Effector memory CD8-positive, alpha-beta T cell (primary cell): ENCODE measurements at places on chromosomes 1 and 21.

- DNase-seq: no peak
Observed at GRCh38 chr1:215631040-215631439, 63.9 kb downstream of the KCTD3 start.

GRCh38 chr1:112849425-112850033 is 106.5 kb downstream of the SLC16A1 start:
- DNase-seq: no peak

- no peak for DNase-seq
Observed at GRCh38 chr1:192506741-192507155, 68.8 kb upstream of the RGS1 start.

GRCh38 chr1:229023651-229024300 is 247.1 kb upstream of the RAB4A start:
- DNase-seq: no peak

GRCh38 chr1:233586301-233586700 is 27.6 kb upstream of the KCNK1 start:
- DNase-seq: no peak

GRCh38 chr1:115454837-115455511 is 116.9 kb upstream of the NGF start:
- DNase-seq: no peak

DNA sequence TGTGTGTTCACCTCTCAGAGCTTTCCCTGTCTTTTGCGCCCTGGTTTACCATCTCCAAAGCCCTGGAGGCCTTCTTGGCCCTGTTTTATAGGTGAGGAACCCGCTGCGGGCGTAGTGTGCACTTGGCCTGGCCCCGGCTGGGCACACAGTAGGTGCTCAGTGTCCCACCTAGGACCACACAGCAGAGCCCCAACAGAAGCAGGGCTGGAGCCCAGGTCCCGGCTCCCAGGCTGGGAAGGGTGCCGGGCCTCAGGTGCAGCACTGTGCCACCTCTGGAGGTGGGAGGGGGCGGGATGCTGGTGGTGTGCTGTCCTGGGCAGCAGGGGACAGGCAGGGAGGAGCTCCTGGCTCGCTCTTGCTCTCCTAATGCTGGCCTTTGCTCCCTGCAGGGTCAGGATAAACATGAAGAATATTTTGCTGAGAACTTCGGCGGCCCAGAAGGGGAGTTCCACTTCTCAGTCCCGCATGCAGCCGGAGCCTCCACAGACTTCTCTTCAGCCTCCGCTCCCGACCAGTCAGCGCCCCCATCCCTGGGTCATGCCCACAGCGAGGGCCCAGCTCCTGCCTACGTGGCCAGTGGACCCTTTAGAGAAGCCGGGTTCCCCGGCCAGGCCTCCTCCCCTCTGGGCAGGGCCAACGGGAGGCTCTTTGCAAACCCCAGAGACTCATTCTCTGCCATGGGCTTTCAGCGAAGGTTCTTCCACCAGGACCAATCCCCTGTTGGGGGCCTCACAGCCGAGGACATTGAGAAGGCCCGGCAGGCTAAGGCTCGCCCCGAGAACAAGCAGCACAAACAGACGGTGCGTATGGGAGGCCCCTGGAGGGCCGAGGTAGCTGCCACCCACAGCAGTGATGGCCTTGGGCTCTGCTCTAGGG is 24.8 kb downstream of the COQ8A start:
- no peak for DNase-seq

GRCh38 chr1:147080006-147080661 is 92.1 kb downstream of the PRKAB2 start:
- no peak for DNase-seq

GRCh38 chr1:219837274-219837993 is 90.9 kb downstream of the SLC30A10 start:
- DNase-seq: no peak

DNA sequence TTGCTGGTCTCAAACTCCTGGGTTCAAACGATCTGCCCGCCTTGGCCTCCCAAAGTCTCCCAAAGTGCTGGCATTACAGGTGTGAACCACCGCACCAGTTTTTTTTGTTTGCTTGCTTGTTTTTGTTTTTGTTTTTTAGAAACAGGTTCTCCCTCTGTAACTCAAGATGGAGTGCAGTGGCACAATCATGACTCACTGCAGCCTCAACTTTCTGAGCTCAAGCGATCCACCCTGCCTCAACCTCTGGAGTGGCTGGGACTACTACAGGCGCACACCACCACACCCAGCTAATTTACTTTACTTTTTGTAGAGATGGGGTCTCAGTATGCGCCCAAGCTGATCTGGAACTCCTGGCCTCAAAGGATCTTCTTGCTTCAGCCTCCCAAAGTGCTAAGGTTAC is 47.3 kb upstream of the USP1 start:
- DNase-seq: no peak

DNA sequence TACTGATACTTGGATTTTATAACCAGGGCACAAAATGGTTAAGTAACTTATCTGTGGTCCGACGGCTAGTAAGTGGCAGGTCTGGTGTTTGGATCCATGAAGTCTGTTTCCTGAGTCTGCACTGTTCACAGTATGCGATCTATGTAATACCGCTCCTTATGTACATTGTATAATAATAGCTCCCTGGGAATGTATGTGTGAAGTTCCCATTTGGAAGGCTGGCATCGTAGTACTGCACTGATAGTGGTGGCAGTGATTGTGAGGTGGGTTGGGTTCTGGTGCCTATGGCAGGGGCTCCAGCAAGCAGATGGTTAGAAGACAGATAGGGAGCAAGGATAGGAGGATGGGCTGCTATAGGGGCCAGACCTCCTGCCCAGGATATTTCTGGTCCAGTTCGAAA is 25.3 kb downstream of the ITSN1 start:
- DNase-seq: no peak

DNA sequence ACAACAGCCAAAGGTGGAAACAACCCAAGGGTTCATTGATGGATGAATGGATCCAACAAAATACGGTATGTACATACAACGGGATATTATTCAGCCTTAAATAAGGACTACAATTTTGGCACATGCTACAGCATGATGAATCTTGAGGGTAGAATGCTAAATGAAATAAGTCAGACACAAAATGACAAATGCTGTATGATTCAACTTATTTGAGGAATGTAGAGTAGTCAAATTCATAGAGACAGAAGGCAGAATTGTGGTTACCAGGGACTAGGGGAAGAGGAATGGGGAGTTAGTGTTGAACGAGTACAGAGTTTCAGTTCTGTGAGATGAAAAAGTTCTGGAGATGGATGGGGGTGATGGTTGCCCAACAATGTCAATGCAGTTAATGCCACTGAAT is 118.0 kb upstream of the PAXBP1 start:
- DNase-seq: no peak

GRCh38 chr1:191096405-191096804 is 618.7 kb upstream of the BRINP3 start:
- DNase-seq: no peak

- no peak for DNase-seq
Observed at GRCh38 chr1:109792056-109792831, 28.5 kb upstream of the EPS8L3 start.

- peak; percentile 84 for DNase-seq
Observed at GRCh38 chr21:43775795-43776430, at the start of gene CSTB. Gene CSTB (minus strand): TSS chr21:43776308. CDS start chr21:43776269, 39 bp downstream.

GRCh38 chr21:40803101-40803500 is 43.9 kb downstream of the DSCAM start:
- no peak for DNase-seq

DNA sequence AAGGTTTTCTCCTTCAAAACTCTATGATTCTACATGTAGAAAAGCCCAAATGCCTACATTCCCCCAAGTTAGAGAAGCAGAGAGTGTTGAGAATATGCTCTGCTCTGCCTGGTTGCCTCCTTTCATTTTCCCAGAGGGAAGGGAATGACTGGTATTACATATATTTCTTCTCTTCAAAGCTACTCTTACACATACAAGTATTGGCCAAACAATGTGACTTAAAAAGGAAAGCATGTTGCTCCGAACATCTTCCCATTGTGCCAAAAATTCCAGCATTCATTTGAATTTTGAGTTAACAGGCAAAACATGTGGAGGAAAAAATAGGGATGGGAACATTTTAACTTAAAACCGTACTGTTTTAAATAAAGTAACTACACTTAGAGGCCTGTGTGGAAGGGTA is 125.2 kb downstream of the COQ8A start:
- no peak for DNase-seq

DNA sequence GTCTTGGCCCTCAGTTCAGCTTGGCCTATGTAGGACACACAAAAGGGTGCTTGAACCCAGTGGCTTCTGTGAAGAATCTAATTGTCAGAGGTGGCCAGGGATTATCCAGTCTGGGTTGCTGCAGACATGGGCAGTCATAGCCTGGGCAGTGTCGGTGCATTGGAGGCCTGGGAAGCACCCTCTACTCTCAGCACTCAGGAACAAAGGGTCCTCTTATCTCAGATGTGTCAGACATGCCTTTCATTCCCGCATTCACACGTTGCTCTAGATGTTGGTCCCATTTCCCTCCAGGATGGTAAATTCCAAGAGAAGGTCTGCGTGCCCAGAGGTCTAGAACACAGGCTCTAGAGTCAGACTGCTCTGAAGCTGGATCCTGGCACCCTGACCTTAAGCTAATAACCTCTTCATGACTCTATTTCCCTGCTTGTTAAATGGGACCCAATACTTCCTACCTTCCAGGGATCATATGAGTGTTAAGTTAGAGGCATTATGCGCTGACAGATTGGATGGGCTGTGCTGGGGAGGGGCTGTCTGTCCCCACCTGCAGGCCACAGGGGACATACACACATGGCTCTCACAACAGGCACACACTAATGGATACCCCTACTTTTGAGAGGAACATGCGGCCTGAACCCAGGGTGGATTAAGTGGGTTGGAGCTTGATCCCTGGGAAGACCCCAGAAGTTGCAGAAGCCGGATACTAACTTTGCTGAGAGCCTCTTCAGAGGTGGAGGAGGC is 16.5 kb upstream of the EDN2 start:
- no peak for DNase-seq

DNA sequence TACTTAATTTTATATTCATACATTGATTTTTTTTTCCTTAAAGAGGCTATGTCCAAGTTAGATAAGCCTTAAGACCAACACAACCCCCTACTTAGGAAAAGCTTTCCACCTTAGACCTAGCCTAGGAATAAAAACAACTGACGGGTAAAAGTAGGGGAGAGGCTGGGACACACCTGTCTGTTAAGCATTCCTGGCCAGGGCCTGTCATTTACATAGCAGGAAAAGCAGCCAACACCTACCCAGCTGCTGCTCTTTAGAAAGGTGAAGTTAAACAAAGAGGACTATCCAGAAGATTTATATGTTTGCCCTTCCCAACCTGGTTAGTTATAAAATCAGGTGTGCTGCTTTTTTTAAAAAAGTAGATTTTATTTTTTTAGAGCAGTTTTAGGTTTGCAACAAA is 29.1 kb upstream of the SAMD13 start:
- no peak for DNase-seq

GRCh38 chr1:152442765-152443164 is 28.7 kb upstream of the CRNN start:
- no peak for DNase-seq
